Tongue (tissue), 3 donors: ENCODE measurements at places on chromosomes 7 and 10. TPM values are rescaled to one million over a fixed set of nuclear protein-coding genes. Genes with fewer than 3 reads are reported as not detected.
A peak's percentile ranks its signal among the peaks of the same experiment; 100 is the strongest.

The HTR7 gene
- total RNA-seq: 0.41 TPM

The GLRX3 gene
- total RNA-seq: 50.3 TPM

- no peak for DNase-seq
These were observed 167.9 kb upstream of the SLC26A5 start for GRCh38 chr7:103613655-103614642.

The PTF1A gene
- not detected for total RNA-seq

The FAM13C gene
- 74.0 TPM for total RNA-seq

DNA sequence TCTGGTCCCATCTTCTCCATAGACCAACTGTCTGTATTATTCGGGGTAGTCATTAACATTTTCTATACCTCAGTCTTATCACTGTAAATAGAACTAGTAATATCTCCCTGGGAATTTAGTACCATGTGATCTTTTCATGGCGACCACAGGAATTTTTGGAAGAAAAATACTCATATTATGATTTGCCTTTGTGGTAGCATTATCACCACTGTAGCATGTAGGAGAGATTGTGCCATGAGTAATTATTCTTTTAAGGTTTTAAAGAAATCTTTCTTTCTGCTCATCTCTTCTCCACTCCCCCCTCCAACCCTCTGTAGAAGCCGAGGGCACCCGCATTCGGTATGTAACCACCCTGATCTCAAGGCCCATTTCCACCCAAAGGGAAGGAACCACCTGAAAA, 25.0 kb downstream of the ZNF365 start:
- DNase-seq: no peak

DNA sequence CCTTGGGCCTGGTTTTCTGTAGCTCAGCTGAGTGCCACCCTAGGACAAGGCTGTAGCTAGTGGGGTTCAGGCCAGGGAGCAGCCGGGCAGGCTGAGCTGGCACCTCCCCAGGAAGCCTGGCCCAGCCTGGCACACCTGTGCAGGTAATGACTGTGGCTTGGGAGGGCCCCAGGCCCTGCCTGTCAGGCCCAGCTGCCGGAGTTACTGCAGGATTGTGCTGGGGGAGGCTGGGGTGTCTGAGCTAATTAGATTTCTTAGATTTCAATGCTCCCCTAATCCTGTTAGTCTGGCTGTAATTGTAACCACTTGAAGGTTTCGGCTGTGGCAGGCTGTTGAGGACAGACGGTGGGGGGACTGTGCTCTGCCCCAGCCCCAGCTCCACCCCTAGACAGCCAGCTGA, 6.0 kb downstream of the ZMIZ1 start:
- DNase-seq: peak; percentile 45

DNA sequence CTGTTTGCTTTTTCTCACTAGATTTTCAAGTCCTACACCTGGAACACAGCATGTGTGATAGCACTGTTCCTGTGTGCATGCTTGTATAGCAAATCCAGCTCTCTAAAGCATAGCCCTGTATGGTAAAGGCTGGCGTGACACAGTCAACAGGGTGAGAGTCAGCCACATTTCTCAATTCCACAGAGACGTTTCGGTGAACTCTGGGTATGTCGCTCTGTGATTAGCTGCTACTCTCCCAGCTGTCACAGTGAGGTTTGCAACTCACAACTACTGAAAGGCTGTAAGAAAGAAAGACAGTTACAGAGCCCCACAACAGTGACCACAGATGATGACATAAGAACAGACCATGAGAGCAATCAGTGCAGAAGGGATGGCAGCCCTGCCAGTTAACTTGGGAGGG, 170.6 kb upstream of the IMMP2L start:
- no peak for DNase-seq

DNA sequence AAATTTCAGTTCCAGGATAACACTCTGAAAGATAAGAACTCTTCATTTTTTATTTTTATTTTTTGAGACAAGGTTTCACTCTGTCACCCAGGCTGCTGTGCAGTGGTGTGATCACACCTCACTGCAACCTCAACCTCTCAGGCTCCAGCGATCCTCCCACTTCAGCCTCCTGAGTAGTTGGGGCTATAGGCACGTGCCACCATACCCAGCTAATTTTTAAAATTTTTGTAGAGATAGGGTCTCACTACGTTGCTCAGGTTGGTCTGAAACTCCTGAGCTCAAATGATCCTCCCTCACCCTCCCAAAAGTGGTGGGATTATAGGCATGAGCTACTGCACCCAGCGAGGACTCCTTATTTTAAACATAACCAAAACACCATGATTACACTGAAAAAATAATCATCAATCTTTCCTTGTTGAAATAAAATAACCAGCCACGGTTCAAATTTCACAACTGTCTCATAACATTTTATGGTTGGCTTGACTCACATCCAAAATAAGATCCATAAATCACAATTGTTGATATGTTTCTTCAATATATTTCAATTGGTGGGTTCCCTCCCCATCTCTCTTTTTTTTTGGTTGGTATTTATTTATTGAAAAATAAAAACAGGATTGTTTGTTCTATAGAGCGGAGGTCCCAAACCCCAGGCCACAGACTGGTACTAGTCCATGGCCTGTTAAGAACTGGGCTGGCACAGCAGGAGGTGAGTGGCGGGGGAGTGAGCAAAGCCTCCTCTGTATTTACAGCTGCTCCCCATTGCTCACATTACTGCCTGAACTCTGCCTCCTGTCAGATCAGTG, 60.1 kb upstream of the FAM171A1 start:
- DNase-seq: no peak

DNA sequence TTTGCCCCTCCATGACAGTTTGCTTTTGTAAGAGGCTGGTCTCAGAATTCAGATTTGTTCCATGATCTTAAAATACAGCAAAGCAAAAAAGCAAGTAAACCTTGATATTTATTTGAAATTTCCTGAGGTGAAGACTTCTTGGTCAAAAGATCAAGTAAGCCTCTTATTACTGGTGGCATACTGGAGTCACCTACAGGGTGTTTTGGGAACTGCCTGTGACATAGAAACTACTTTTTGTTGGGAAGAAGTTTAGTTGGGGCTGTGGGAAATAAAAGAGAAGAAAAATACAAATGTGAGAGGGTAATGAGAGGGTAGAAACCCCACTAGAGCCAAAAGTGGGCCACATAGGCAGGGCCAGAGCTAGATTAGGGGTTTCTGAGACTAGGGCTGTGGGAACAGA, 217.9 kb downstream of the OTUD1 start:
- DNase-seq: no peak

GRCh38 chr10:10662716-10663408, 354.8 kb upstream of the CELF2 start:
- peak; percentile 45 for DNase-seq

- no peak for DNase-seq
These were observed 11.9 kb downstream of the HECW1 start for GRCh38 chr7:43124388-43124787.

DNA sequence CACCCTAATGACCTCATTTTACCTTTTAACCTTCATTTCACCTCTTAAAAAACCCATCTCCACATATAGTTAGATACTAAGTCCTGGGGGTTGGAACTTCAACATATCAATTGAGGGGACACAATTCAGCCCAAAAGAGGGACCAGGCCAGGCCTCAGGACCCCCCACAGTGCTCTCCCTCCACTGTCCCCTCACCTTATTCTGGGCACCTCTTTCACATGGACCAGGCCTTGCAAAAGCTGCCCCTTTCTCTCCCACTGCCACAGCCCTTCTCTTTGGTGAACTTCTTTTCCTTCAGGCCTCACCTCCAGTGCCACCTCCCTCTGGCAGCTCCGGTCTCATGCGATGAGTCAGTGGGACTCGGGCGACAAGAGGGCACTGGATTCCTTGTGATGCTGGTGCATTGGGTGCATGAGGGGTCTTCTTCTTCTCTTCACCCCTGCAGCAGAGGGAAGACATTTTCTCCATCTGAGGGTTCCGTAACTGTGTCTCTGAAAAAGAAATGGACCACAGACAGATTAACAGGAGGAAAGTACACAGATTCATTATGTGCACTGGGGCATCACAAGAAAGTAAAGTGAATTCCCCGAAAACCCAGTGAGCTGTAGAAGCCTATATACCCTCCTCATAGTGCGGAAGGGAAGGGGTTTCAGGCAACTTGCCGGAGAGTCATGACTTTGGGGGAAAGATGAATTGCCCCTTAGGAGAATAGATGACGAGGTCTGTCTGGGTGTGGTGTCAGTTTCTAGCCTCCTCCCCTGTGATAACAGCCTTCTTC, 288.7 kb upstream of the IGFBP3 start:
- no peak for DNase-seq

The DGKB gene
- 2.6 TPM for total RNA-seq

The HOGA1 gene
- total RNA-seq: 7.3 TPM

- no peak for DNase-seq
These were observed 4.3 kb downstream of the GAD2 start for GRCh38 chr10:26220901-26221300.

- DNase-seq: no peak
These were observed 80.5 kb upstream of the RNF32 start for GRCh38 chr7:156560075-156560474.

GRCh38 chr10:103232131-103232673, 13.5 kb upstream of the RPEL1 start:
- no peak for DNase-seq

The OR2A14 gene
- not detected for total RNA-seq

The ZNF282 gene
- 26.2 TPM for total RNA-seq

DNA sequence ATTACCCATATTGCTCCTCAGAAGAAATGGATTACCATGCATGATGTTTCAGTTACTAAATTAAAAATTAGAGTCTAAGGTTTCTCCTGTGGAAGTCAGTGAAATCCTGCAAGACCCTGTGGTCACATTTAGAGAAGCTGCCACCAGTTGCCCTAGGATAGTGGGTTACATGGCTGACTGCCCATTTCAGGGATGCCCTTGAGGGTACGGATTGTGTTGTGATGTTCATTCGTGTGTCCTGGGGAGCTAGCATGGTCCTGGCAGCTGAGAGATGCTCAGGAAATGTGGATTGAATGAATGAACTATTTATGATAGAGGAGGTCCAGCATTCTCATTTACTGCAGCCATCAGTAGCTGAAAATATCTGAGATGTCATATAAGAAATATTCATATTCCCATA, 55.1 kb downstream of the TMEM178B start:
- DNase-seq: no peak
